NCI-H1105 (cell line): ENCODE measurements at places on chromosomes 11 and 22.

GRCh38 chr11:62974848-62975522 lies 9.8 kb downstream of the SLC22A6 start:
- DNase-seq = peak; percentile 92

GRCh38 chr22:40285513-40285912 lies 60.8 kb upstream of the ADSL start:
- no peak for DNase-seq

GRCh38 chr22:29654420-29654819 lies 51.0 kb downstream of the NF2 start:
- DNase-seq = no peak

DNA sequence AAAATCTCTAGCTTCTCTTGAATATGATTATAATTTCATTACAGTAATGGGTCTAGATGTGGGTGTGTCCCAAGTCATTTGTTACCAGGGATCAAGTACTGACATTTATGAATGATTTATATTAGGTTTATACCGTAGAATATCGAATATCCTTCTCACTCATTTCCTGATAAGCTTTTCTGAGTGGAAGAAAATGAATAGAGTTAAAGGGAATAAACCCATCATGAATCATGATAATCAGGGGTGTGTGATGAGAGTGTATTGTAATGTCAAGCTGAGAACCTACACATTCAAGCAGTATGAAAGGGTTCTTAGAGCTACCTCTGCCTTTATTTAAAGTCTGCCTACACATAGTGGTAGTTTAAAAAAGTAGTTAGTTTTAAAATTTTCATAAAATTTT lies 17.3 kb downstream of the MED17 start:
- no peak for DNase-seq

DNA sequence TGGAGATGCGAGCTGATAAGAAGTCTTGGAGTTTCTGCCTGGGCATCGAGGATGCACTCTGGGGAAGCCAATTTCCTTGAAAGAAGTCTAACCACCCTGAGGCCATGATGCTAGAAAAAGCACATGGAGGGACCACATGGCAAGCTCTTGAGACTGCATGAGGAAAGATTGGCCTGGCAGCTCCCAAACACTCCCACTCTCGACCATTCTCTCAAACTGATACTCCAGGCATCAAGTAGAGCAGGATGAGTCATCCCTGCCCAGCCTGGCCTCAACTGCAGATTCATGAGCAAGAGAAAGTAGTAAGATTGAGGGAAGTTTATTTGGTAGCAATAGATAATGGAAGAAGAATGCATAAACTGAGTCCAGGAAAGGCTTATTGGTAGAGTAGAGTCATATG lies 194.3 kb downstream of the KIF18A start:
- no peak for DNase-seq

DNA sequence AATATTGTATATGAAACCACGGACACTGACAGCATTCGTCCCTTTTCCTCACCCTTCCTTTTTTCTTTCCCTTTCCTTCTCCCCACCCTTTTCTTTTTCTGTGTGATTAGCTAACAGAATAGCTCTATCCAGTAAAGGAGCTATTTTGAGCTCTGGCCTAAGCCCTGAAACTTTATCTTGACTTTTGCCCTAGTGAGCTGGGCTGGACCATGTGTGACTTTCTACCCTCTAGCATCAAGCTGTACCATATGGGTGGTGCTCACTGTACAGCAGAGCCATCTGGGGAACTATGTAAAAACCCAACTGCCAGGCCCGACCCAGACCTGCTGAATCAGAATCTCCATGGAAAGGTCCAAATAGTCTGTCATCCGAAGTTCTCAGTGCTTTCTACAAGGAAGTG lies 21.9 kb upstream of the PANX1 start:
- DNase-seq = no peak

DNA sequence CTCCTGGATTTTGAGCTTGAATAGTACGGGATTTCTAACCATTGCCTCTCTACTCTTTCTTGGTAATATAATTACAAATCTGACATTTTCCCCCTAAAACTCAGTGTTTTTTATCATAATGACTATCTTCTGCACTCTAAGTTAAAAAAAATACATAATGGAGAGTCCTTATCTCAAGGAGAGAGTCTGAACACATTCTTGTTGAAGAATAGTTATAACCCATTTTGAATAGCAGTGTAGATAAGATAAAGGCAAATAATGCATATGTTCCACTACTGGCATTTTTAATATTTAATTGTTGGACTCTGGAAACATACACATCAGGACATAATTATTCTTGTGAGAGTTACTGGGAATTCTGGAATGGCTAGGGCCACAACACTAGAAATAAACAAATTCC lies 456.5 kb upstream of the ANO5 start:
- DNase-seq = no peak

- no peak for DNase-seq
Observed at GRCh38 chr11:46322759-46323158, 24.5 kb upstream of the DGKZ start.

- no peak for DNase-seq
Observed at GRCh38 chr11:9962722-9963121, 298.8 kb downstream of the SWAP70 start.

- no peak for DNase-seq
Observed at GRCh38 chr11:30110691-30111090, 93.9 kb upstream of the KCNA4 start.

GRCh38 chr22:33315954-33316353 lies 257.8 kb upstream of the SYN3 start:
- DNase-seq = no peak

DNA sequence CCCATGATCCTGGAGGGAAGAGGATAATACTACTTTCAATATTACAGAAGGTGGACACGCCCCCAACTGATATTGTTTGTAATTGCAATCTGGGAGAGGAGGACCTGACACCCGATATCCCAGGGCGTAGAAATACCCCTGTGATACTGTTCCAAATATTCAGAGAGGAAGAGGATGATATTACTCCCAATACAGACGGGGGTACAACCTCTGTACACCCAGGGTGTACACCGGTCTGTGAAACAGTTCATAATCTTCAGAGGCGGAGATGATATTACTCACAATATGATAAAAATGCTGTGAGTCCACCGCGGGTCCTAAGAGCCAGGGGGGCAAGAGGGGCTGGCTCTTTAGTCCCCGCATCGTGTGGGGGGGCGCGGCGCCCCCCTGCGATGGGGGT lies 57.2 kb upstream of the ALDH3B2 start:
- DNase-seq = no peak

- no peak for DNase-seq
Observed at GRCh38 chr22:22400099-22400498, 108.4 kb downstream of the ZNF280B start.

DNA sequence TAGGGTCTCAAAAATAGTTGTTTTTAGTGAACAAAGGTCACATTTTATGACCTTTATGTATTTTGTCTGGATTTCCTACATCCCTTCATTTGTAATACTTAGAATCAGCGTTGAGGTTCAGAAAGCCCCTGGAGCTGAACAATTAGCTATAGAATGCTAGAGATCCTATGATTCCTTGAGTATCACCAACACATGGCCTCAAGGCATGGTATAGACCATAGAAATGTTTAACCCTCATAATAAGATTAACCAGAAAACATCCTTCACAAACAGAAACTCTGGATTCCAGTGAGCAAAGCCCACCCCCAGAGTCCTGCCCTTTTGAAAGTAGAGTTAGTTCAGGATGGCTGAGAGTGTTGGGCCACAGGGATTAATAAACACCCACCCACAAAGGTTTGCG lies 77.3 kb downstream of the CYB5R2 start:
- no peak for DNase-seq

- no peak for DNase-seq
Observed at GRCh38 chr11:59629996-59630395, 14.4 kb upstream of the OSBP start.

DNA sequence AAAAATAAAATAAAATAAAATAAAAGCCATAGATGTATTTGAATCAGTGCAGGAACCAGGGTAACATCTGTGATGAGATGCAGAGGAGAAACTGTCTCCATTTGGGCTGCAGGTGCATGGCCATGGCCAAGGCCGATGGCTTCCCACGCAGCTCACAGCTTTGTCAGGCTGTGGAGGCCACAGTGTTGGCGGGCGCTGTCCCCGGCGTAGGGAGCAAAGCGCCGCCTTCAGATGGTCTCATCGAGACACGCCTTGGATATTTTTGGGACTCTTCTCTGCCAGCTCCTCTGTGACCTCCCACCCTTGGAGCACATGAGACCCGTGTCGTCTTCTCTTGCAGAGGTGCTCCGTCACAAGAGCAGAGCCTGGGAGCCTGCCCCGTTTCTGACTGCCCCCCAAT lies 38.6 kb downstream of the MUC6 start:
- DNase-seq = no peak

- no peak for DNase-seq
Observed at GRCh38 chr22:47902646-47903180, 1140.3 kb downstream of the TBC1D22A start.

- DNase-seq = no peak
Observed at GRCh38 chr11:9568161-9568853, 5.2 kb upstream of the WEE1 start.

- no peak for DNase-seq
Observed at GRCh38 chr22:19889951-19890350, 35.3 kb upstream of the GNB1L start.

DNA sequence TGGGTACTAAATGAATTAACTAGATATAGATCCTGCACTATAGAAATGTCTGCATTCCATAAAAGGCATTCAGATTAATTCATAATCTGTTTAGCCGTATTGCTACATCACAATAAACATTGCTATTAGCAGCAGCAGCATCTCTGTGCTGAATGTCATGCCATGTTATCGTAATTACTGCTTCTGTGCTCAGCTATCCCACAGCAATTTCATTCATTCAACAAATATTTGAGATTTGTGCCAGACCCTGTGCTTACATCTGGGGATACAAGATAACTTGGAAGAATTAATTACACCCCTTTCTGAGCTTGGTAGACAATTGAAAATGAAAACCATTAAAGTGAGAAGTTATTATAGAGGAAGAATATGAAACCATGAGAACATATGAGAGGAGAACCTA lies 185.8 kb upstream of the C11orf87 start:
- no peak for DNase-seq

- DNase-seq = no peak
Observed at GRCh38 chr22:30181459-30182349, 64.9 kb downstream of the LIF start.
